Body of pancreas (tissue), 4 donors: ENCODE measurements at places on chromosomes 16 and 17. TPM values are rescaled to one million over a fixed set of nuclear protein-coding genes. Genes with fewer than 3 reads are reported as not detected.
A peak's percentile ranks its signal among the peaks of the same experiment; 100 is the strongest.

The CTRB2 gene
- 32,261 TPM for total RNA-seq

DNA sequence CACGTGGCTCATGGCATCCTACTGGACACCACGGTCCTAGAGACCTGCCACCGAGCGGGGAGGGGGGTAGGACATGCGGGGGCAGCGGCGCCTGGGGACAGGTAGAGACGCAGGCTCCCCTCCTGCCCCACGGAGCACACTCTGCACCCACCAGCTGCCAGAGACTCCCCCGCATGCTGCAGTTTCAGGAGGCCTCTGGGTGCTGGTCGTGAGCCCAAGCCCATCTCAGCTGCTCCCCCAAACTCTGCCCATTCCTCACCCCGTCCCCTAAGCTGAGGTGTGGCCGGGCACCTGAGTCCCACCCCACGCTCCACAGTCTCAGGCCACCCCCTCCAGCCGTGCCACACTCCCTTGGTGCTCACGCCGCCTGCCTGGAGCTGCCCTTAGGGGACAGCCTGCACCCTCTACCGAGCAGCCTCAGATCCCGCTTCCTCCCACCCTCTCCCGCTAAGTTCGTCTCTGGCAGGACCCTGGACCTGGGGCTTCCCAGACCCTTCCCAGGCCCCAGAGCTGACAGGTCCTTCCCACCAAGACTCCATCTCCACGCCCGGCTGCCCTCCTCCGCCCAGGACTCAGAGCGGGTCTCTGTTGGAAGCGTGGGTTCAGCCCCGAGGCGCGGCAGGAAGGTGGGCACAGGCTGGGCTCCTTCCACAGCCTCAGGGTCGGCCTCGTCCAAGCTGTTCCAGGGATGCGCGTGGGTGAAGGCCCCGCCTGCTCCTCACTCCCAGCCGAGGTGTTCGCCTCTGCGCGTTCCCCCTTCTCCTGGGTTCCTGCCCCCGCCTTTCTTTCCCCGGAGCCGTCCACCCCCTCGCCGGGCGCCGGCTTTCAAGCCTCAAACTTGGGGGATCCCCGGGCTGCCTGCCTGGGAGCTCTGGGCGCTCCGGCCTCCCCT, 1.3 kb downstream of the RAB40B start:
- H3K4me3 ChIP-seq = peak overlapping the region; percentile 33
- DNase-seq = no peak
- no peaks in the 10 kb centered on the region for H3K36me3 ChIP-seq

The PERCC1 gene
- total RNA-seq = not detected

- H3K27me3 ChIP-seq = no peaks in the 10 kb centered on the region
- H3K4me1 ChIP-seq = no peaks in the 10 kb centered on the region
- no peak overlapping the region for H3K4me3 ChIP-seq
- no peak overlapping the region for H3K27ac ChIP-seq
- H3K36me3 ChIP-seq = no peaks in the 10 kb centered on the region
- no peak for DNase-seq
Measured at GRCh38 chr16:35409503-35409902, 1950.1 kb downstream of the TP53TG3F start.

The ATP1B2 gene
- total RNA-seq = 1.3 TPM

The TBC1D3C gene
- not detected for total RNA-seq

The VTN gene
- 4.2 TPM for total RNA-seq

The PDF gene
- total RNA-seq = 45.2 TPM

GRCh38 chr17:50163843-50164696, 1.7 kb upstream of the SGCA start:
- DNase-seq = no peak
- H3K4me1 ChIP-seq = peaks cover 14% of the 10 kb centered on the region
- no peak overlapping the region for H3K27ac ChIP-seq

DNA sequence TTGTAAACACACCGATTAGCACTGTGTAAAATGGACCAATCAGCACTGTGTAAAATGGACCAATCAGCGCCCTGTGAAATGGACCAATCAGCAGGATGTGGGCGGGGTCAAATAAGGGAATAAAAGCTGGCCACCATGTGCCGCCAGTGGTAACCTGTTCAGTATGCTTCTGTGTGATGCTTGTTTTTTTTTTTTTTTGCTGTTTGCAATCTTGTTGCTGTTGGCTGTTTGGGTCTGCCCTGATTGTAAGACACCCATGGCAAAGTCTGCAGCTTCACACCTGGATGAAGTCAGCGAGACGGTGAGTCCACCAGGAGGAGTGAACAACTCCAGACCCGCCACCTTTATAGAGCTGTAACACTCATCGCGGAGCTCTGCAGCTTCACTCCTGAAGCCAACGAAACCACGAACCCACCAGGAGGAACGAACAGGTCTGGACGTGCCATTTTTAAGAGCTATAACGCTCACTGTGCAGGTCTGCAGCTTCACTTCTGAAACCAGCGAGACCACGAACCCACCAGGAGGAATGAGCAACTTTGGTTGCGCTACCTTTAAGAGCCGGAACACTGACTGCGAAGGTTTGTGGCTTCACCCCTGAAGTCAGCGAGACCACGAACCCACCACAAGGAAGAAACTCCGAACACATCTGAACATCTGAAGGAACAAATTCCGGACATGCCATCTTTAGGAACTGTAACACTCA, 85.0 kb upstream of the MED9 start:
- no peak overlapping the region for H3K27ac ChIP-seq
- H3K36me3 ChIP-seq = no peaks in the 10 kb centered on the region
- peaks cover 18% of the 10 kb centered on the region for H3K4me1 ChIP-seq
- no peaks in the 10 kb centered on the region for H3K27me3 ChIP-seq
- no peak for DNase-seq

DNA sequence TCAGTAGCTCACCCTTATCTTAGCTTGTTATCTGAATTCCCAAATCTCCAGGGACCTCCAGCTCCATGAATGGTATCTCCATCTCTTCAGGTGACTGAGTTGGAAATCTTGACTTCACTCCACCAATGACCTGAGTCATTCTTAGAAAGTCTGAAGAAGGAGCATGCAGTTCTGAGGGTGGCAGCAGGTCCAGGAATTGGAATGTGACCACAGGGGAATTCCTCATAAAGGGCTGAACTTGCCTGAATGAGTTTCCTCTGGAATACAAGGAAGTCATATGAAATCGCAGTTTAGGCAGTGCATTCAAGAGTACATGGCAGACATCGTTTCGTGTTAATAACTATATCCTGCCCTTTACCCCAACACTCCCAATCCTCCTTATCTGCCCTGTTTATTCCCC, 12.5 kb upstream of the PYY start:
- H3K36me3 ChIP-seq = no peaks in the 10 kb centered on the region
- H3K27me3 ChIP-seq = no peaks in the 10 kb centered on the region
- DNase-seq = no peak
- no peak overlapping the region for H3K4me3 ChIP-seq
- H3K27ac ChIP-seq = no peak overlapping the region

The TBC1D3I gene
- total RNA-seq = not detected

GRCh38 chr17:27343977-27344607, 50.2 kb downstream of the WSB1 start:
- H3K27me3 ChIP-seq = no peaks in the 10 kb centered on the region
- H3K27ac ChIP-seq = no peak overlapping the region
- DNase-seq = no peak
- H3K4me3 ChIP-seq = no peak overlapping the region

DNA sequence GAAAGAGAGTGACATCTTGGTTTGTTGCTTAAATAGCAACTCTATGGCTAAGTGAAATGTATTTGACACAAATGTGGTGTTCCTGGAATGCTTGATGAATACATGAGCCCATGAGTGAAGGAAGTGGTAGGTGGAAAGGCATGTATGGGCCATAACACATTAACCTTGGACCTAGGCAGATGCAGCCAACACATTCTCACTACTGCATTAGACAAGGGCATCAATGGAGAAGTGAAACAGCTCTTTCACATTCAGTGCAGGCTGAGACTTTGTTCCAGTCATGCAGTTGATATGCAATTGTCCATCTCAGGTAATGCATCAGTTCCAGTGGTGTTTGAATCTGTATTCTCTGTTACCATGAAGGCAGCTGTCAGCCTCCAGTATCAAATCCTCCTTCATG, 133.6 kb downstream of the HS3ST3B1 start:
- H3K27me3 ChIP-seq = no peaks in the 10 kb centered on the region
- H3K4me3 ChIP-seq = no peak overlapping the region
- H3K27ac ChIP-seq = no peak overlapping the region
- H3K36me3 ChIP-seq = no peaks in the 10 kb centered on the region

DNA sequence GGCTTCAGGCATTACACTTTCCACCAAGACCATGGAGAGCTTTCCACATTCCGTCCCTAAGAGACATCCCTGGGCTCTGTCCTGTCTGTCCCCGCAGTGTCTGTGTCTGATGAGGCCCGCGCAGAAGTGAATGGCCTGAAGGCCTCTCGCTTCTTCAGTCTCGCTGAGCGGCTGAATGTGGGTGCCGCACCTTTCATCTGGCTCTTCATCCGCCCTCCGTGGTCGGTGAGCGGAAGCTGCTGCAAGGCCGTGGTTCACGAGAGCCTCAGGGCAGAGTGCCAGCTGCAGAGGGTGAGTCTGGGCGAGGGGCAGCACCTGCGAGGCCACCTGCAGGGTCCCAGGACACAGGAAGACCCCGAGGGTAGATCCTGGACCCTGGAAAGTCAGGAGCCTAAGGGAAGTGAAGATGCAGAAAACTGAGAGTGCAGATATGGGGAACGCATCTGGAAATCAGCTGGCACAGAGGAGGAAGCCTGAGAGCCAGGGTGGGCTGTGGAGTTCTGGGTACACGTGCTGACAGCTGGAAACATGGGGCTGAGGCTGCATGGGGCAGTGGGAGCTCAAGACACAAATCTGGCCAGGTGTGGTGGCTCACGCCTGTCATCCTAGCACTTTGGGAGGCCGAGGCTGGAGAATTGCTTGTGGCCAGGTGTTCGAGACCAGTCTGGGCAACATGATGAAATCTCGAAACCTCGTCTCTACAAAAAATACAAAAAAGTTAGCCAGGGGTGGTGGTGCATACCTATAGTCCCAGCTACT, 8.0 kb downstream of the CCNF start:
- H3K27ac ChIP-seq = no peak overlapping the region
- no peak for DNase-seq
- no peaks in the 10 kb centered on the region for H3K27me3 ChIP-seq
- no peaks in the 10 kb centered on the region for H3K4me1 ChIP-seq
- no peak overlapping the region for H3K4me3 ChIP-seq

The SPNS2 gene
- 19.2 TPM for total RNA-seq

The GJC1 gene
- 2.6 TPM for total RNA-seq

The FZD2 gene
- total RNA-seq = 0.52 TPM

DNA sequence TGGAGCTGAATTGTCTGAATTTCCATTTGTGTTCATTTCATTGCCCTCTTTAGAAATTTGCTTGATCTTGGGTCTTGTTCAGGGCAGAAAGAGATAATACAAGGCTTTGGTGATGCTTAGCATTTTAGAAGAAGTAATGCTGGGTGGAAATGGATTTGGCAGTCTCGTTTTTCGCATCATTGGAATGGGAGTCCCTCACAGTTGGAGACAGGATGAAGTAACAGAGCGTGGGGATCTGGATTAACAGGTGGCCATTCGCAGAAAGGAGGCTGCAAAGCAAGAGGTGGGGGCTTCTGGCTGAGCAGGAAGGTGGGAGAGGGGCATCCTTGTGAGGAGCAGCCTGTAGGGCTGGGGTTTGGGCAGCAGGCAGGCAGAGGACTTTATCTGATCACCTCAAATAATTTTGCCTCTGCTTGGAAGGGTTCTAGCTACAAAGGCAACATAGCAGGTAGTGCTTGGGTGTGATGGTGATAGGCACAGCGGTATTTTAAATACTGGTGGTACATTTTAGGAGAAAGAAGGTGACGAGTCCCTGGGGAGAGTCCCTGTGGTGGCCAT, 17.0 kb downstream of the KSR1 start:
- no peak overlapping the region for H3K27ac ChIP-seq
- H3K36me3 ChIP-seq = no peaks in the 10 kb centered on the region
- peaks cover 59% of the 10 kb centered on the region for H3K4me1 ChIP-seq

- H3K27ac ChIP-seq = no peak overlapping the region
- no peak for DNase-seq
- peaks cover 27% of the 10 kb centered on the region for H3K36me3 ChIP-seq
- no peak overlapping the region for H3K4me3 ChIP-seq
Measured at GRCh38 chr17:46928467-46929261, 5.7 kb downstream of the GOSR2 start.

The MON1B gene
- total RNA-seq = 22.4 TPM

DNA sequence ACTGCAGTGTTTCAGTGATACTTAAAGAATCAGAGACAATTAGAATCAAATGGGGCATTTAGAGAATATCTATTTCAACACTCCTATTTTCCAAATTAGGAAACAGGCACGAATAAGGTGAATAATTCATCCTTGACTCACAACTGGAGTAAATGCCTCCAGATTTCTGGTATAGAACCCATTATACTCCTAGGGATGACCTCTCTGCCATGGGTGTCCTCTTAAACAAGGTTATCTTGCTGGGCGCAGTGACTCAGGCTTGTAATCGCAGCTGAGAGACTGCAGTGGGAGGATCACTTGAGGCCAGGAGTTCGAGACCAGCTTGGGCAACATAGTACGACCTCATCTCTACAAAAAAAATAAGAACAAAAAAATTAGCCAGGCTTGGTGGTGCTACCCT, 139.8 kb upstream of the ELAC2 start:
- H3K4me3 ChIP-seq = no peak overlapping the region
- no peaks in the 10 kb centered on the region for H3K36me3 ChIP-seq
- no peak for DNase-seq
- no peaks in the 10 kb centered on the region for H3K4me1 ChIP-seq
- no peak overlapping the region for H3K27ac ChIP-seq
- no peaks in the 10 kb centered on the region for H3K27me3 ChIP-seq

DNA sequence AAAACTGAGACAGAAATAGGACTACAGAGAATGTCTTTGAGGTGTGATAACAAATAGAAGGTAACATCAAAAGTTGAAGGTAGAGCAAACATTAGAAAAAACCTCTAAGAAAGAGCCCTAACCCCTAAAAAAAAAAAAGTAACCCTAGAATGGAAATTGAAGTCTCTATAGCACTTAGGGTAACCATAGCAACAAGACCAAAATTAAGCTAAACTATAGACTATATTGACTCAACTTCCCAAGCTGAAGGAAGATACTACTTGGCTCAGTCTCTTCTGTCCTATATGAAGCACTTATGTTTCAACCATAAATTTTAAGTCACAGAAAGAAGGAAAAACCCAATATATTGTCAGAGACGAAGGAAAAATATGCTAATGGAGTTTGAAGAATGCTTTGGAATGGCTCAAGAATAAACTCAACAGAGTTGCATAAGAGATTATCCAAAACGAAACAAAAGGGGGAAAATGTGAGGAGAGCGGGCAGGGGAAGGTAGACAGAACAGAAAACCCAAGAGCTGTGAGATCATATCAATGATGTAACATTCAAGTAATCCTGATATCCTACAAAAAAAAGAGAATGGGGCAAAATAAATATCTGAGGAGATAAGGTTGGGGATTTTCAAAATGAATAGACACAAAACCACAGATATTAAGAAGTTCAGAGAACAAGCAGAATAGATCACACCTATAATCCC, 88.4 kb downstream of the USP32 start:
- H3K36me3 ChIP-seq = no peaks in the 10 kb centered on the region
- no peak for DNase-seq
- H3K27me3 ChIP-seq = no peaks in the 10 kb centered on the region
- H3K27ac ChIP-seq = no peak overlapping the region
- H3K4me3 ChIP-seq = no peak overlapping the region
- H3K4me1 ChIP-seq = peaks cover 25% of the 10 kb centered on the region
